A549 (cell line): ENCODE measurements at places on chromosomes 7 and 10. TPM values are rescaled to one million over a fixed set of nuclear protein-coding genes. Genes with fewer than 3 reads are reported as not detected.

DNA sequence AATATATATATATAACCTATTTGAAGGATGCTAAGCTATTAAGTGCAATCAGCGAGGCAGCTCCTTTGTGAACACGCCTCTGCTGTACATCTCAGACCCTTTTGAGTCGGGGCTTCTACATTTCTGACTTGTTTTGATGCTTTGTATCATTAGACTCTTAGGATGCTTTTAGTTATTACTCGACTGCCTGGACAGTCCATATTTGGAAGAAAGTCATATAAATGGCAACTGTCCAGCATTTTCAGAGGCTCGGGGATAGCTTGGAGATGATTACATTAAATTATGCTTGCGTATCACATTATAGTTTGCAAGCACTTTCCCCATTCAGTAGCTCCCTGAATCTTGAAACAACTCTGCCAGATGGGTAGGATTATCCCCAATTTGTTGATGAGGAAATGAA is 257.9 kb downstream of the PTEN start:
- no peak for DNase-seq

DNA sequence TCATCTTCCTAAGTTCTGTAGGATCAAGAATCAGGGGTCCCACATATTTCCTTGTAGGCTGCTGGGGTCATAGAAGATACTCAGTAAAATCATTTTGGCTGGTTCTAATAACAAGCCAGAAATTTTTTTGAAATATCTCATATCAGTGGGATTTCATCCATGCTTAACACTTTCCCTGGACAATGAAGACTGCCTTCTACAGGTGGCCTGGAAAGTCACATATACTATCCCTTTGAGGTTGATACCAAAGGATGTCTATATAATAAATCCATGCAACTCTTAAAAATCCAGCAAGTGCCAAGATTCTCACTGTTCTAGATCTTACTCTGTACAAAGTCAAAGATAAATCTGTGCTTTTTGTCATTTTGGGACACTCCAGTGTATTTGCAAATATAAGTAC is 225.8 kb upstream of the NEBL start:
- no peak for DNase-seq

DNA sequence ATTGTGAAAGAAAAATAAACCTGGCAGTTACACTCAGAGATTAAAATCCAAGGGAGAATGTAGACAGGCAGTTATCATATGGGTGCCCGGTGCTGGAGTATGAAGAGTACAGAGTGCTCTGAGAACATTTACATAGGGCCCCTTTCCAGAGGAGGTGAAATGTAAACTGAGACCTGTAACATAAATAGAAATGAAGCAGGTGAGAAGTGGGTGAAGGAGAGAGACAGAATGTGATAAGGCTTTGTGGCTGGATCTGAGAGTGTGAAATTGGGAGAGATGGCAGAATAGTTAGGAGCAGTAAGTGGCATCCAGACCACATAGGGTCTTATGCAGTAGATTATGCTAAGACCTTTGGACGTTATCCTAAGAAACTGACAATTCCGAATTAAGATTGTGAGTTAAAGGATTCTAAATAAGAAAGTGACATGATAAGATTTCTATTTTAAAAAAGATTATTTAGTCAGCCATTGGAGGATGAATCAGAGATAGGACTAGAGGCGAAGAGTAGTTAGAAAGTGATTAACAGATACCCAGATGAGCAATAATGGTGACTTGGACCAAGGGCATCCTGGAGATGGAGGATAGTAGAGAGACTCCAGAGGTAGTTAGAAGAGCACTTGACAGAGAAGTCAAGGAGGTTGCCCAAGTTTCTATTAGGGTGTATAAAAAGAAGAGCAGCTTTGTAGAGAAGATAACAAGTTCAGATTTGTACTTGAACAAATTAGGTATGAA is 36.7 kb downstream of the DNAH11 start:
- DNase-seq = no peak

FAM221A gene
- 0.66 to 1.1 TPM (median 0.94 TPM) in 3 replicates for polyA plus RNA-seq

DNA sequence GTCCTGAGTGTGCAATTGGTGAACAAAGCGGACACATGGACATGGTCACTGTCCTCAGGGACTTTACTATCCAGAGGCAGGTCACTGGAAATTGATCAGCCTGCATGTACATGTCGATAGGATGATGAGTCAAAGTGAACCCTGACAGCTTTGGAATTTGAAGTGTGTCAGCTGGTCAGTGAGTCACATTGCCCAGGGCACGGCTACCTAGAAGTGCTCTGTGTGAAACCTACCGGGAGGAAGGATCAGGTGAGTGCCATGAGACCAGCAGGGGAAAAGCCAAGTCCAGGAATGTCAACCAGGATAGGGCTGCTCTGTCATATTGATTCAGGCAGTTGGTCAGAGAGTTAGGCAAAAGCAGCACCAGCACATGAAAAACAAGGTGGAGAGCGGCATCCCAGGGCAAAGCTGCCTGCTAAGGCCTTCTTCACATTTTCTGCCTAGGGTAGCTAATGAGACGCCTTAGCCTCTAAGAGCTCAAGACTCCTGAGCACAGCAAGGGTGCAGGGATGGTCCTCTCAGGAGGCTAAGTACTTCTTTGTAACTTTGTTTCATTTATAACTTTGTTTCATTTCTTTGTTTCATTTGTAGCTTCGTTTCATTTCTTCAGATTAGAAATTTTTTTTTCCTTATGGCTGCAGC is 19.4 kb upstream of the PDCD4 start:
- no peak for DNase-seq

DNA sequence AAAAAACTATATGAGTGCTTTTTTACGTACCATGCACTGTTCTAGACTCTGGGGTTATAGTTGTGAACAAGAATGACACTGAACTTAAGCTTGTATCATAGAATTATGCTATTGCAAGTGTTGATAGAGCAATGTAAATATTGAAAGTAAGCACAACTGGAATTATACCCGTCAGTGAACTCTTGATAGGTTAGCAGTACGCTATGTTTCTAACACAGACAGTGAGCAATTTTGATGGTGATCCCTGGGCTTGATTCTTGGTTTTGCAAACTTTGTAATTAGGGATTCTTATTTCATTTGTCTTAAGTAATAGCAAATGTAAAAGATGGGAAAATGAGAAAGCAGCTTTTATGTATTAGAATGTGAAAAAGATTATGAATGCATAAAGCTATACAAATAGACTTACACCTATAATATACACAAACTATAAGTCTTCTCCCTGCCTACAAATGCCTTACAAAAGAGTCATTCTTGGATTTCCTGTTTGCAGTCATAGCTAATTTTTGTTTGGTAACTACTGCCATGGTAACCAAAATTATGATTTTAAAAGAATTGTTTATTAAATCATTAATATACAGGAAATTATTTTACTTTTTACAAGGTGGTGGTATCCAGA is 6.7 kb downstream of the TES start:
- DNase-seq = no peak

- DNase-seq = no peak
Measured at GRCh38 chr7:80869106-80869784, 49.6 kb downstream of the SEMA3C start.

FRAT1 gene
- polyA plus RNA-seq = 1.2 to 2.3 TPM (median 2.0 TPM) in 3 replicates

NACAD gene
- polyA plus RNA-seq = 0.30 to 0.43 TPM (median 0.40 TPM) in 3 replicates

COL26A1 gene
- polyA plus RNA-seq = 0.46 to 0.52 TPM (median 0.47 TPM) in 3 replicates

DNA sequence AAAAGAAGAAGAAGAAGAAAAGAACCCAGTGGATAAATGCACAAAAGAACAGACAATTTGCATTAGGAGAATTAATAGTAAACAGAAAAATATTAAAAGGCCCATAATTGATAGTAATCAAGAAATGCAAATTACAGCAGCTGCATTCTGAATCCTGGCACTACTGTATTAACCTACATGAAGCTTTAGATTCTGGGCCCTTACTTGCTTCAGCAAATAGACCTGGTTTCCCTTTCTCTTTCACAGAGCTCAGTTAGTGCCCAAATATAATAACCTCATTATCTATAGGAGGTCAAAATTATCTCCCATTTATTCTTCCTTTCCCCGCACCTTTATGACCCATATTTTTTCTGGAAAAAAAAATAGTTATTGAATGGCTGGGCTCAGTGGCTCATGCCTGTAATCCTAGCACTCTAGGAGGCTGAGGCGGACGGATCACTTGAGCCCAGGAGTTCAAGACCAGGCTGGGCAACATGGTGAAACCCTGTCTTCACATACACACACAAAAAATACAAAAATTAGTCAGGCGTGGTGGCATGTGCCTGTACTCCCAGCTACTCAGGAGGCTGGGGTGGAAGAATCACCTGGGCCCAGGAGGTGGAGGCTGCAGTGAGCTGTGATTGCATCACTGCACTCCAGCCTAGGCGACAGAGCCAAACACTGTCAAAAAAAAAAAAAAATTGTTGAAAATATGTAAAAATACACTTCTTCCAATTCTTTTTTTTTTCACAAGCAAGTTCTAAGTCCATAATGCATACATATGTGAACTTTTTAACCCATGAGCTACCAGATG is 36.0 kb upstream of the PIK3AP1 start:
- no peak for DNase-seq

ERV3-1 gene
- 5.0 to 7.0 TPM (median 5.8 TPM) in 3 replicates for polyA plus RNA-seq

OPN1SW gene
- polyA plus RNA-seq = not detected in 3 replicates

- no peak for DNase-seq
Measured at GRCh38 chr10:131844529-131845084, 56.2 kb upstream of the PPP2R2D start.

ACSL5 gene
- 0.07 to 0.15 TPM in 2 of 3 replicates, not detected in the other for polyA plus RNA-seq

IFIT2 gene
- 0.75 to 0.94 TPM (median 0.77 TPM) in 3 replicates for polyA plus RNA-seq

DNA sequence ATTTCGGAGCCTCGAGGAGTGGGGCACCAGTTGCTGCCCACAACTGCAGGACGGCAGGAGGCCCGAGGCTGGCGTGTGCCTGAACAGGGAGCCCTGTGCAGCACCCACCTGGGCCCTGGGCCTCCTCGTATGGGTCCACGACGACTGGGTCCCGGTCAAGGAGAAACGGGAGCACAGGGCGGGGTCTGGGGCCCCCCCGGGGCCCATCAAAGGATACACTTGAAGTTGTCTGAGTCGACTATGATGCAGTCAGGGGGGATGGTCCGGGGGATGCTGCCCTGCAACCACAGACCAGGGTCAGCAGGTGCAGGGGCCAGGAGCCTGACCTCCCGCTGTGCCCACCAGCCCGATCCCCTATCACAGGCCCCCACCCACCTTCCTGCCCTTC is 28.5 kb upstream of the NKX6-2 start:
- DNase-seq = no peak

DNA sequence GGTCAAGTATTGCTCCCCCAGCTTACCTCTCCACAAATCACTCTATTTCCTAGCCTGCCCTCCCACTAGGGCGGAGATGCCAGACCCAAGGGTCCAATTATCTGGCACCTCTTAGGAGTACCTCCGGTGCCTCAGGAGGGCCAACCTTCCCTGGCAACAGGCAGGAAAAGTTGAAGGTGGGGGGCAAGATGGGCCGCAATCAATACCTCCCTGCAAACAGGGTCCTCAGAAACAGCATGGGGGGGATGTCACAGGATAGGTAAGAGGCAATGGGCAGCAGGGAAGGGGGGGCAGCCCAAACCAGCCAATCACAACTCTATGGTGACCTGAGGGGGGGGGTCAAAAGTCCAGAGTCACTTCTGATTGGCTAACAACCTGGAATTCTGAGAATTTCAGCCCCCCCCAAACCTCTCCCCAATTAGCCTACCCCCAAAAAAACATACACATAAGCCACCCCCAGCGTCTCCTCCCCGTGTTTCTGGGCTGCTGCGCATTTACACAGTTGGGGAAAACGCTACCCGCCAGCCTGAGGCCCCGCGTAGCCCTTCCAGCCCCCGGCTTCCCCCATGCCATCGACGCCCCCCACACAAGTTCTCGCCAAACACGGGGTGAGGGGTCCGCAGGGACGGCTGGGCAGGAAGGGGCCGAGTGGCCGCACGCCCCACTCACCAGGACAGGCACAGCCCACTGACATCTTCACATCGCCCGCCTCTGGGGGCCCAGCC is 589 bp downstream of the LDB1 start:
- peak; percentile 84 for DNase-seq

DNA sequence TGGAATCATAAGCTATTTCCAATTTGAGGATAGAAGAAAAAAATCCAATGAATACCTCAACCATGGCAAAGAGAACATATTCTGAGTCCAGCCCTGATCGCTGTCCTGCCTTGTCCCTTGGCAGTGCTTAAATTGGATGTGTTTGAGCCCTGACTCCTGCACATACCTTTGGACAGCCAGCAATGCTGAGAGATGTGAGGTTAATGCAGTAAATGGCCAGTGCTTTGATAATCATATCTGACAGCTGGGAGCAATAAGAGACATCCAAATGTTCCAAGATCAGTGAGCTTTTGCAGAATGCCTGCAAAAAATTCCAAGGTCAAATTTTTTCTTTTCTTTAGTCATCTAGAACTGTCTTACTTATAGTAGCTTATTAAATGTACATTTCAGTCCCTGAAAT is 80.1 kb upstream of the LRRC17 start:
- no peak for DNase-seq

- DNase-seq = no peak
Measured at GRCh38 chr7:115009139-115009538, 87.2 kb downstream of the MDFIC start.

DNA sequence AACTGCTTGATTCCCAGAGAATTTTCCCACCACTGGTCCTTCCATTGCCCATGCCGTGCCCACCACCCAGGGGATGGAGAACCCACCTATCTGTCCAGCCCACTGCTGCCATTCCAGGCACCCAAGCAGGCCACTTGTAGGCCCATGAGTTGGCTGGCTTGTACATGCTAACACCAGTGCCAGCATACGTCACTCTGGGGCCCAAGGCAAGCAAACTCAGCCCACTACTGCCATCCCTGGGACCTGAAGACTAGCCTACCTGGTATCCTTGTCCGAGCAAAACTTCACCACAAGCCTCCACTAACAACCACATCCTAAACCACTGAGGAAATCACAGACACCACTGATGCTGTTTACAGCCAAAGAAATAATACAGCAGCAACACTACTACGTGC is 44.7 kb upstream of the CDK6 start:
- DNase-seq = no peak

- DNase-seq = no peak
Measured at GRCh38 chr10:79072994-79073645, 4.4 kb downstream of the ZMIZ1 start.

GRCh38 chr10:1369197-1369596 is 313.0 kb downstream of the WDR37 start:
- DNase-seq = no peak

ZNF655 gene
- polyA plus RNA-seq = 56.1 to 67.8 TPM (median 56.5 TPM) in 3 replicates

GRCh38 chr7:70607281-70607680 is 524.7 kb upstream of the GALNT17 start:
- no peak for DNase-seq

DNA sequence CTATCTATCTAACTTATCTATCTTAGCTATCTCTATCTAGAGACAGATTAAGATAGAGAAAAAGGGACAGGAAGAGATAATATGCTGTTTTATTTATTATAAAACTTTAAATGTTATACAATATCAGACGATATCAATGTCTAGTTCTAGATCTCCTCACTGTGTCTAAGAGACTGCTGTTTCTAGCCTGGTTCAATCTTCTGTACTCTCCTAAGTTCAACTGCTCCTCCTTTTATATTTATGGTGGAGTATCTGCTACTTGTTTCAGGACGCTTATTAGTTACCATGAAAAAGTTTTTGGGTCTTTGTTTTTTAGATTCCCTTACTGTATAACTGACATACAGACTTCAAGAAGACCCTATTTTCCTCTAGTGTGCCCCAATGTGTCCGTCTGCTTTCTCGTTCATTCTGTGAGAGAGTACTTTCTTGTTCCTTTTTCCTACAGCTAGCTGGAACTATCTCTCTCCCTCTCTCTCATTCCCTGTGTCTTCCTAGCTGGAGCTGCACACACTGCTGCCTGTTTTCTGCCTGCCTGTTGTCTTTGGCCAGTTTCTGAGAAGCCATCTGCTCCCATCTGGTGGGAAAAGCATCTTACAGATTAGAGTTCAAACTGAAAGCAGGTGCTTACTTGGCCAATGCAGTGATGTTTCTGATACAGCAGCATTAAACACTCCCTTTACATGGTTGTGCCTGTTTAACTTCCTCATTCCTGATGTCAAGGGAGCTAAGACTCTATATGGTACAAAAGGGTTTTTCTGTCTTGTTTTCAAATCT is 49.4 kb upstream of the ARL4A start:
- DNase-seq = no peak

- no peak for DNase-seq
Measured at GRCh38 chr7:156515911-156516790, 124.4 kb upstream of the RNF32 start.
